Endodermal cell (in vitro differentiated cells): ENCODE measurements at places on chromosomes 5 and 9. TPM values are rescaled to one million over a fixed set of nuclear protein-coding genes. Genes with fewer than 3 reads are reported as not detected.

DNA sequence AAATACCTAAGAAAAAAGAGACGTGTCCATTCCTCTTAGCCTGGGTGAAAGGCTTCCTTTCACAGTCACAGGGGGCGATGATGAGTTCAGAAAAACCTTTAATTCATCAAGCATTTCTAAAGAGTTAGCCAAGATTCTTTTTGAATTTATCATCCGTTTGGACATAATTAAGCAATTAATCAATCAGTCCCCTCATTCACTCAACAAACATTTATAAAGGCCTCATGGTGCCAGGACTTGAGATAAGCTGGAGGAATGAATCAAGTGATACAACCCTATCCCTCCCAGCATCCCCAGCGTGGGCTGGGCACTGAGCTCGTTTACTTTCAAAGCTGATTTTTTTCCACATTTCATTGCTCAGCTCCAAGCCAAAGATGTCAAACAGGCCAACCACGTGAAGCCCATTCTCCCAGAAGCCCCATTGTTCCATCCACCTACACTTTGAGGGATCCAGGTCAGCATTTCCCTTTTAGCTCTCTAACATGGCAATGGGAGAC, 140.5 kb downstream of the SLIT3 start:
- DNase-seq = no peak
- no peak overlapping the region for H3K4me3 ChIP-seq
- no peaks in the 10 kb centered on the region for H3K27me3 ChIP-seq
- peak overlapping the region; percentile 78 for H3K27ac ChIP-seq

MAST4 gene
- 5.2 to 11.2 TPM (median 11.0 TPM) in 3 replicates for total RNA-seq

- H3K4me3 ChIP-seq = no peak overlapping the region
- no peaks in the 10 kb centered on the region for H3K36me3 ChIP-seq
- H3K27ac ChIP-seq = no peak overlapping the region
- no peak for DNase-seq
- no peaks in the 10 kb centered on the region for H3K27me3 ChIP-seq
These were observed 50.0 kb downstream of the PTPRD start for GRCh38 chr9:10562581-10563343.

CDH12 gene
- total RNA-seq = 1.1 to 1.9 TPM (median 1.2 TPM) in 3 replicates

DNA sequence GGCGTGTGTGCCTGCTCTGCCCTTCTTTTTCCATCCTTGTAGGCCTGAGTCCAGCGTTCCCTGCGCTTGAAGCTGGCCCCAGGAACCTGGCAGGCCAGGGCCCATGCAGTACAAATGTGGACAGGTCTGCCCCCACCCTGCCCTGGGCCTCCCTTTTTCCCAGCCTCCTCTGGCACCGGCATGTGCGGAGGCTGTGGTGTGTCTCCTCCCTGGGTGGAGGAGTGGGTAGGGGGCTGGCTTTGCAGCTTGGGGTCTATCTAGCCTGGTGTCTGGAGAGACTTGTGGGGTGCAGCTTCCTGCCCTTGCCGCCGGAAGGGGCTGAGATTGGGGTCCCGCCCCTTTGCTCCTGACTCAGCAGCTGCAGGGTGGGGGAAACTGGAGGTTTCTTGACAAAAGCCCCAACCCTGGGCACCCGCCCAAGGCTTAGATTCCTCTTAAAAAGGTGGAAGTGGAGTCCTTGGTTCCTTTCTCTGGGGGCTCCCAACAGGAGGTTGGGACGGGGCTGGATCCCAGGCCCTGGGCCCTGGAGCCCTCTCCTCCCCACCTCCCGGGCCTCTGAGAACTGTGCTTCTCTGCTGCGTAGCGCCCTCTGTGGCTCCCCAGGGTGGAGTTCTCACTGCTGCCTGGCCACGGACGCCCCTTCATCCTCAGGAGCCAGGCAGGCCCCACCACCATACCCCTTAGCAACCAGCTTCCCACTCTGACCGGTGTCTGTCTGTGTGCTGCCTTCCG, 18.0 kb downstream of the RXRA start:
- H3K4me1 ChIP-seq = no peaks in the 10 kb centered on the region
- DNase-seq = peak; percentile 74
- H3K36me3 ChIP-seq = no peaks in the 10 kb centered on the region

DNA sequence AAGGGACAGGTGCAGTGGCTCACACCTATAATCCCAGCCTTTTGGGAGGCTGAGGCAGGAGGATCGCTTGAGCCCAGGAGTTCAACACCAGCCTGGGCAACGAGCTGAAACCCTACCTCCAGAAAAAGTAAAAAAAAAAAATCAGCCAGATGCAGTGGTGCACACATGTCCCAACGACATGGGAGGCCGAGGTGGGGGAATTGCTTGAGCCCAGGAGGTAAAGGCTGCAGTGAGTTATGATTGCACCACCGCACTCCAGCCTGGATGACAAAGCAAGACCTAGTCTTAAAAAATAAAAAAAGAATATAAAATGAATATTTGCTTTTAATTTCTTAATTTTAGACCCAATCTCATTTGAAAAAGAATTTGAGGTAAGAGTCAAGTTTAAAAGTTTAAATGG, 143.5 kb downstream of the LPAR1 start:
- no peak for DNase-seq
- H3K27ac ChIP-seq = no peak overlapping the region
- H3K36me3 ChIP-seq = no peaks in the 10 kb centered on the region
- no peak overlapping the region for H3K4me3 ChIP-seq
- H3K4me1 ChIP-seq = no peaks in the 10 kb centered on the region

UGT3A2 gene
- total RNA-seq = 13.4 to 26.8 TPM (median 25.3 TPM) in 3 replicates

NOXA1 gene
- total RNA-seq = 3.8 and 5.0 TPM in 2 replicates

DNA sequence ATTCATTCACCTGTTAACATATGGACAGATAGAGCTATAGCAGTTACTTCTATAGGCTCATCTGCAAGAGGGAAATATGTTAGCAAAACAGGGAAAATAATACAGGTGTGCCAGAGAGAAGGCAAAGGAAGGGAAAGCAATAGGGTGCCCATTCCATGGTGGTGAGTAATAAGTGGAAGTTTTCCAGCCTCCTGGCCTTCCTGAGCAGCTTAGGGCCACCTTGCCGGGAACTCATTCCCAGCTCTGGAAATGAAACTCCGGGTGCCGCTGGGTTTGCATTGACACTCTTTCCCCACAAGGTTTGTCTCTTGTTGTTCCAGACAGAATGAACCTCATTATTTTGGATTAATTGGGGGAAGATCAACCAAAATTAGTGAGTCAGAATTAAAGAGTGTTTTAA, 58.4 kb downstream of the SLC1A3 start:
- peak; percentile 73 for DNase-seq
- H3K27ac ChIP-seq = no peak overlapping the region
- H3K27me3 ChIP-seq = no peaks in the 10 kb centered on the region
- H3K4me1 ChIP-seq = no peaks in the 10 kb centered on the region
- no peak overlapping the region for H3K4me3 ChIP-seq
